ENCODE measurements at places on chromosomes 2 and 18.

DNA sequence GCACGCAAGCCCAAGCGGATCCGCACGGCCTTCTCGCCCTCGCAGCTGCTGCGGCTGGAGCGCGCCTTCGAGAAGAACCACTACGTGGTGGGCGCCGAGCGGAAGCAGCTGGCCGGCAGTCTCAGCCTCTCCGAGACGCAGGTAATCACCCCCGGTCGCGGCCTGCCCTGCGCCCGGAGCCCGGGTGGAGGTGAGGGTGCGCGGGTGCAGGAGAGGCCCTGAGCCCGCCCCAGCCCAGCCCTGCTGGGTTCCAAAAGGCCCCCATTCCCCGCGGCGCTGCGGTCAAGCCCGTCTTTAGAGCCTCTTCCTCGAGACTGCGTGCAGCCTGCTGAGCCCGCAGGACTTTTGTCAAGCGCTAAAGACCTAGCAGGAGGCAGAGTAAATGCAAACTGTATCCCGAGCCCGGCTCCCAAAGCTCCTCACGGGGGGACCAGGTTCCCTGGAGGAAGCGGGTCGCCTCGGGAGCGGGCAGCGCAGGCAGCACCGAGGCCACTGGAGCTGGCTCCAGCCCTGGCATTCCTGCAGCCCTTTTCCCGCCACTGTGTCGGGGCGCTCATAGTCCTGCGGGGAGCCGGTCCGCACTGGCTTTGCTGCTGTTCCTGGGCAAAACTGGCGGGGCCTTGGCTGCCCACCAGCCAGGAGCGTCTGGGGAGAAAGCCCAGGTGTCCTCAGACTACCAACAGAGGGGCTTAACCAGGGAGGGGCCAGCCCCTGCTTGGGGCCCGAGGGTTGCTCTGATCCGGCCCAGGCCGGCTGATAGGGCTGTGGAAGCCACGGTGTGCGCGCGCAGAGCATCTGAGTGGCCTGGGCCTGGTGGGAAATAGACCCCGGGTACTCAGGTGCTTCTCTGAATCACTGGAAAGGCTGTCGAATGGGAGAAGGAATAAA lies 7.3 kb downstream of the EMX1 start:
- DNase-seq, result peak; percentile 55

DNA sequence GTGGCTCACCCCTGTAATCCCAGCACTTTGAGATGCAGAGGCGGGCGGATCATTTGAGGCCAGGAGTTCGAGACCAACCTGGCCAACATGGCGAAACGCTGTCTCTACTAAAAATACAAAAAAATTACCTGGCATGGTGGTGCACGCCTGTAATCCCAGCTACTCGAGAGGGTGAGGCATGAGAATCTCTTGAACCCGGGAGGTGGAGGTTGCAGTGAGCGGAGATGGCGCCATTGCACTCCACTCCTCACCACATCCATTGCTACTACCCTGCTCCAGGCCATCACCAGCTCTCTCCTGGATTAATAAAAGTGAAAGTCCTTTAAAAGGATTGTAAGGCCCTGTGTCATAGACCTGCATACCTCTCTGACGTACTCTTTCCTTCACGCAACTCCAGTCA lies 1.2 kb downstream of the RMP24 start:
- no peak for DNase-seq

- DNase-seq, result no peak
These were observed 48.8 kb downstream of the STK39 start for GRCh38 chr2:168198476-168199207.

- DNase-seq, result no peak
These were observed 118.8 kb downstream of the MAPK4 start for GRCh38 chr18:50678651-50679050.

GRCh38 chr2:100655936-100656534 lies 93.2 kb downstream of the PDCL3 start:
- no peak for DNase-seq

- DNase-seq, result no peak
These were observed 27.3 kb upstream of the MLPH start for GRCh38 chr2:237459741-237460174.

GRCh38 chr2:104046466-104046865 lies 807.4 kb upstream of the POU3F3 start:
- no peak for DNase-seq

GRCh38 chr18:43158381-43158780 lies 42.9 kb upstream of the RIT2 start:
- no peak for DNase-seq

DNA sequence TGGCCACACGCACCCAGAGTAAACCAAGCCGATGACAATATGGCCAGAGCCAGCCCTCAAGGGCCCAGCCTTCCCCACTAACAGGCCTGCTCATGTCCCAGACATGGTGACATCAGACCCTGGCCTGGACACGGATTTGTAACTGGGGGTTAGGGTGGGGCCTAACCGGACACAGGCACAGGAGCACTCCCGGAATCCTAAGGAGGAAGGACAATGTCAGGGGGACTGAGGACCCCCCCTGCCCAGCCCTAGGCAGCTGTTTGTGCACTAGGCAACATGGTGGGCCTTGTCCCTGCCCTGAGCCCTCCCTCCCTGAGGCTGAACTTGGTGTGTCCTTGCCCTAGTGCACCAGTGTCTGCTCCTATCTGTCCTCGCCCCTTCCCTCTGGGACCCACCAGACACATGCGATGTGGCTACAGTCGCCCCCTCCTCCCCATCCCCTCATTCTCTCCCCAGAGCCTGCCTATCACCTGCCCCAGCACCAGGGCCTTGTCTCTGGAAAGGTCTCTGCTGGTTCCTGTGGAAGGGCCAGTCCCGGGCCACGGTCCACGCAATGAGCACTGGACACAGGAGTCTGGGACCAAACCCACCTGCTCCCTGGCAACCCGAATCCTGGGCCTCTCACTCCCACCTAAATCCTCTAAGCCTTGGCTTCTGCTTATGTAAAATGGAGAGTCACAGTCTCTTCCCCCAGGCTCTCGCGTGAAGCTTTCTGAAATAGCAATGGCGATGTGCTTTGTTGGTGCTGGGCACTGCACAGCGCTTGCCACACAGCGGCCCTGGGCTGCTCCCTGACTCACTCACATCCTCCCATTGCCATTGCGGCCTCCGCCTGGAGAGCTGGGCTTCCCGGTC lies 76.5 kb upstream of the RAB6C start:
- DNase-seq, result no peak

DNA sequence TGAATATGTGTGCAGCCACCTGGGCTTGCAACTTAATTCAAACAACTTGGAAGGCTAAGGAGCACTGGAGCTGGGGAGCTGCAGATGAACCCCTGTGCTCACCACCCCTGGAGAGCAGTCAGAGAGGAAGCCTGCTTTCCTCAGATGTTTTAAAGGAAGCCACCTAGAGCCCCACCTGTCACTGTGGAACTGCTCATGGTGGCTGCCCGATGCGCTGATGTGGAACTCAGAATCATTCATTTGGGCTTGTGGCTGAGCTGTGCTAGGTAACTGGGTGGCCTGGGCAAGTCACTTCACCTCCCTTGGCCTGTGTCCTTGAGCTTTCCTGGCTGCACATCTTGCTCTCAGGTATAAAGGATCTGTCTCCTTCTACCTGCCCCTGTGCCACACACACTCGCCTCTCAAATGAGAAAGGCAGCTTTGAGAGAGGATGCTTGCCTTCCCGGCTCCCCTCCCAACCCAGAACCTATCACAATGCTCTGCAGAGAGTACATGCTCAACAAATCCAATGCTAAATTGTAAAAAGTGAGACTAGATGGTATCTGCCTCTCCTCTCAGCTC lies 41.3 kb downstream of the BCL11A start:
- no peak for DNase-seq

GRCh38 chr2:128540670-128541069 lies 222.0 kb upstream of the HS6ST1 start:
- DNase-seq, result no peak

DNA sequence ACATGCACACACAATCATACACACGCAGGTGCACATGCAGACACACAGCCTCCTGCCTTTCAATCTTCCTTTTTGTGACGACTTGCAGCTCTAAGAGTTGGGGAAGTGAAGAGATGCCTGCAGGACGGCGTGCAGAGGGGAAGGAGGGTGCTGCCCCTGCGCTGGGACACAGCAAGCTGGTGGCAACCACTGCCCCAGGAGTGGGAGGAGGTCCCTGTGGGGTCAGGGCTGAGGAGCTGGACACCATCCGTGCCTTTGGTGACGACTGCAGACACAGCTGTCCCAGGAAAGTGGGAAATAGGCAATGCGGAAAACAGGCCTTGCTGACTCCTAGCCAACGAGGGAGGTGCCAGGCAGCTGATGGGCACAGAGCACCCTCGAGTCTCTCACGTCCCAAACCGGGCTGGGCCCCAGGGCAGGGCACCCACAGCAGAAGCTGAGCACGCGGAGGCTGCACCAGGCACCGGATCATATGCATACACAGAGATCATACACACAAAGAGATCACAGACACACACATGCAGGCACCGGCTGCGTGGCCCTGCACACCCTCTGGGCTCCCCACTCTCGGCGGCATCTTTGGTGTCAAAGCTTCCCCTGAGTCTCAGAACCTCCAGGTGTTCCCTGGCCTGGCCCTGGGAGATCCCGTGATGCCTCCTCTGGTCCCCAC lies 146.1 kb downstream of the PXDN start:
- no peak for DNase-seq

GRCh38 chr2:212979799-212980198 lies 171.6 kb downstream of the IKZF2 start:
- peak; percentile 23 for DNase-seq

GRCh38 chr2:138703242-138703641 lies 76.9 kb downstream of the NXPH2 start:
- no peak for DNase-seq

DNA sequence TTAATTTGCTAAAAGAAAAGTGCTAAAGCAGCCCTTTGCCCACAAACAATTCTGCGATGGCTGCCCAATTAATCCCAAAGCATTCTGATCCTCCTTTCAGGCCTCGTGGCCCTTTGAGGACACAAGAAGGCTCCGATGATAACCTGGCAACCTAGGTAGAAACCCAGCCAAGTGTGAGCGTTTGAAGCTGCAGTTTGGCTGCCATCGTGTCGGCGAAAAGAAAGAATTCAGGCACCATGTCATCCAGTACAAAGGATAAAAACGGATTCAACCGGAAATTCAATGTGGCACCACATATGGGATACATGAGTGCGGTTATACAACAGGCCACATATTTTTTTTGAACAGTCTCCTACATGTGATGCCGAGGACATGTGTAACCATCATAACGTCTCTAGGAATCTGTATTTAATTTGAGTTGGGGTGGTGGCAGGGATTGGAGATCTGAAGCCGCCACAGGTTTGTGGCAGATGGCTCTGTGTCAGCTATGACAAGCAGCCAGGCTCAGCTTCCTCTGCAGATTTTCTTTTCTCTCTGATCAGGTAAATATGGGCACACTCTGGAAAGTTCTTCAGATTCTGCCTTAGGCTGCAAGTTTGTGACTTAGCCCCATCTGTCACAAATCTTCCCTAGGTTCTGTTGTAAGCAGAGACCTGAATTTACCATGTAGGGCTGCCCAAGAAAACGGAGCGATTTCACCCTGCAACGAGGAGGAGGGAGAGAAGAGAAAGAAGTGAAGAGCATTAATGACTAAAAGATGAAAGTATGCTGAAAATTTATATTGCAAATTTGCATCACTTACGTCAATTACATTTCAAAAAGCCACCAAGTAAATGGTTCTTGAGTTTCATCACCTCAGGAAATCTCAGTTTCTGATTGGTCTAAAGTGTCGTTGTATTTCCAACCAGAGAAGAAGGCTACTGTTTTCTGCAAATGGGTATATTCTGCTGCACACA lies 573.2 kb downstream of the ZEB2 start:
- no peak for DNase-seq

GRCh38 chr18:33135951-33136660 lies 304.4 kb downstream of the CCDC178 start:
- no peak for DNase-seq

DNA sequence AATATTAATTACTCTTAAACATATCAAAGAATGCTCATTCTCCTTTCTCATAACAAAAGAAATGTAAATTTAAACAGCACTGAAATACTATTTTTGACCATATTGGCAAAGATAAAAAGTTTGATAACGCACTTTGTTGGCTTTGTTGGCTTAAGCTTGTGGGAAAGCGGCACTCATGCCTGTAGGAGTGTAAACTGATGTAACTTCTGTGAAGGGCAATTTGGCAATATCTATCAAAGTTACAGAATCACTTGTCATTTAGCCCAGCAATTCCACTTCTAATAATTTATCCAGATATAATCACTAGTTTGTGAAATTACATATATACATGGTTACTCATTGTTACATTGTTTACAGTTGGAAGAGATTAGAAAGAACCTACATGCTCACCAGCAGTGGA lies 311.8 kb upstream of the STON1 start:
- no peak for DNase-seq

DNA sequence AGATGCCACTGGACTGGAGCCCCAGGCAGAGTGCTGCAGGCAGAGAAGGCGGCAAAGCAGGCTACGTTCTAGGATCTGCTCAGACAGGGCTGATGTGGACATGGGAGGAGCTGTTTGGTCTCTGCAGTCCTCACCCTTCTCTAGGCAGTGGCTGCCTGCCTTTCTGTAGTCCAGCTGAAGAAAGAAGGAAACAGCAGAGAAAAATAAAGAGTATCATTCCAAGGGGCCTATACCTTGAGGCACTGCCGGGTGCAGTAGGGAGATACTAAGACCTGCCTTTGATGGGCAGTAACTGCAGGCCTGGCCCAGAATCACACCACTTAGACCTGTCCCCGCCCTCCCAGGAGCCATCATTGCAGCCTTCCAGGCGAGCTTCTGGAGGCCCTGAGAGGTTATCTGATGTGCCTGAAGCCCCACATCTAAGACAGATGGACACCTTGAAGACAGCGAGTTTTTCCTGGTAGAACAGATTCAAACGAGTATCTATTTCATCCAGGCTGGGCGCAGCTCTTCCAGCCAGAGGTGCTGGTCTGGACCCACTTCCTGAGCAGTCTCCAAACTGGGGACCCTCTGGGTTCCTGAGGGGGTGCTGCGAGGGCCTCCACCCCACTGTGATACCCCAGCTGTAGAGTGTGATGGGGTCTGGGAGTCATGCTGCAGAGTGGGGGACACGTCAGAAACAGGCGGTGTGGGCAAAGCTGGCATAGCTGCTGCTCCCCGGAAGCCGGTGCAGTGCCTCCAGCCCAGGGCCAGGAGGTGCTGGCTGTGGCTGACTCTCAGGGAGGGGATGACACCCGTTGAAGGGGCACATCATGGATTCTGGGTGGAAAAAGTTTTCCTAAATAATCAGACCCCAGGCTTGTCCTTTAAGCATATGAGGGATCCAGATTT lies 87.3 kb upstream of the OTOS start:
- DNase-seq, result no peak

DNA sequence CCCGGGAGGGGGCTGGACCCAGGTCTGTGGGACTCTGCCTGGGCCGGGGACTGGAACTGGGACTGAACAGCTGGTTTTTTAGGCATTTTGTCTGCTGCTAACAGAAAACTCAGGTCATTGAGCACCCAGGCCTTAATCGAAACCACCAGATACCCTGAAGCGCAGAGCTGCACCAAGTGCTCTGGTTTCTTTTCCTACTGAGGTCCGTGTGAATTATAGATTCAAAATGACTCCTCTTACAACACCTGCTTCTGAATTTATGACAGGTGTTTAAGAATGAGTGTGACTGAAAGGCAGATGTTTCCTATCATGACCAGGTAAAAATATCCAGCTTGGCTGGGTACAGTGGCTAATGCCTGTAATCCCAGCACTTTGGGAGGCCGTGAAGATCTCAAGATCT lies 47.8 kb downstream of the TRAPPC12 start:
- no peak for DNase-seq
